ENCODE measurements at places on chromosomes 1 and 21.
A peak's percentile ranks its signal among the peaks of the same experiment; 100 is the strongest.

DNA sequence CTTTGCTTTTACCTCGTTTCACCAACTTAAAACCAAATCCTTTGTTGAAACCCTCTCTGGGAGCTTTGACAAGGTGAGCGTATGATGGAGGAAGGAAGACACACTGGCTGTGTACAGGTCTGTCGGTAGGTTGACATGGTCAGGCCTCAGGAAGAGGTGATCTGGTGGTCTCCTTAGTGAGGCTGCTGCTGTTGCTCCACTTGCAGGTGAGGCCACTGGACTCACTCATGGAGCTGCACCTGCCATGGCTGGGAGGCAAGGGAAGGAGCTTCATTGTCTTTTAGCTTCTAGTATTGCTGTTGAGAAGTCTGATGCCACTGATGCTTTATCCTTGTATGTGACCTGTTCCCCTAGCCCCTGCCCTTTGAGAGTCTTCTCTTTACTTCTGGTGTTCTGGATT, 35.7 kb downstream of the TENT5C start:
- DNase-seq: no peak

GRCh38 chr1:169698976-169699375, 12.4 kb downstream of the SELL start:
- no peak for DNase-seq

DNA sequence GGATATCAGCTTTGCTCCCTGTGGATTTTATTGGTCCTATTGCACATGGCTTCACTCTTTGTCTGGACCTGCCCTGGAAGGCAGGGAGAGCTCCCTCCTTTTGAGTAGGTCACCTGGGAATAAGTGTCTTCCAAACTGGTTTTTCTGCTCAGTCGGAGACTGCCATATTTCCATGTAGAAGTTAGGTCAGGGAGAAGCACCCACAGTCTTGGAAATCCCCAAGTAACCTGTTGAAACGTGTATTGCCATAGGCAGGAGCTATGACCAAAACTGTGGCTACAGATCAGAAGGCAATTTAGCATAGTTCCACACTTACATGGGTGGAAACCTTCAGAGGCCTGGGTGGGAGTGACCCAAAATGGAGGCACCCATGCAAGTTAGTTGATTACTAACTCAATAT, 3.5 kb upstream of the GNG12 start:
- DNase-seq: no peak

DNA sequence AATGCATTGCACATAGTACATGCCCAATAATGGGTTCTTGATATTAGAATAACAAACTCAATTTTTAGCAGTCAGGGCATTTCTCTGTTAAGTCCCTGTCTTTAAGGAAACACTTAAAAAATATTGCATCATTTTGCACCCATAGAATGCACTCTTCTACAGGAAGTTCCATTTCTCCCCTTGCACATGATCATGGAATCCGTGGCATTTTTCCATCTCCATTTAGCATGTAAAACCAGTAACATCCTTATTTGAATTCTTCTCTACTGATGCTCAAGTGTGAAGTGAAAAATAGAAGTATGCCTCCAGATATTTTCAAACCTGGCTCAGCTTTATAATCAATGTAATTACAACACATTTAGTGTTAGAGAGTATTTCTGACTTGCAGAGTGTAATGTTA, 192.8 kb downstream of the RWDD3 start:
- no peak for DNase-seq

DNA sequence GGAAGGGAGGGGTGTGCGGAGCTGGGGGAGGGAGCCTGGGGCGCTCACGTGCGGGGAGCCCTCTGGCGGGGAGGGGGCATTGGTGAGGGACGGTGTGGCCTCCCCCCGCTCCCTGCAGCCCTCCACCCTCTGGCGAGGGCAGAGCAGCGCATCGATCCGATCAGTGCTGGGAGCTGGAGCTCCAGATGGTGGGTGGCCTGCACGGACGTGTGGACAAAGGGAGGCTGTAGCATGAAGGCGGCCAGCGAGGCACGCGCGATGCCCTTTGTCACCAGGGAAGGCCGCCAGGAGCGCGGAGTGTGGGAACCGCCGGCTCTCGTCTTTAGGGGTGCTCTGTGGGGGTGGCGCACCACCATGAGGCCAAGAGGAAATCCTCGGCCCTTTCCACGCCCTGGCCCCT, 5.4 kb upstream of the HES5 start:
- DNase-seq: no peak

- no peak for DNase-seq
Observed at GRCh38 chr1:3275471-3276340, 178.8 kb upstream of the ARHGEF16 start.

GRCh38 chr1:239443361-239443760, 57.0 kb downstream of the CHRM3 start:
- no peak for DNase-seq

DNA sequence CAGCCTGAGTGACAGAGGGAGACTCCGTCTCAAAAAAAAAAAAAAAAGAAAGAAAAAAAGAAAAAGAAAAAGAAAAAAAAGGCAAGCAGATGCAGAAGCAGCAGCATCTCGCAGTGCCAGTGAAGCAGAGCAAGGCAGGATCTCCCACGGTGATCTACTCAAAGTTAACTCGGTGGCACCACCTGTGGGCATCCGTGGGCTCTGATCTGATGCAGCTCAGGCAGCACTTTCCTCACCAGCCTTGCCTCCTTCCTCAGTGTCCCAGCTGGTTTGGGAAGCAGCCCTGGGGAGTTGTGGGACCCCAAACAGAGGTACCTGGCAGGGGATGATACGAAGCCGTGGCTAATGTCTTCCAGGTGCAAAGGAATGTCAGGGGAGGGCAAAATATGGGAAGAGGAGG, 104.3 kb upstream of the KRTAP19-8 start:
- no peak for DNase-seq

DNA sequence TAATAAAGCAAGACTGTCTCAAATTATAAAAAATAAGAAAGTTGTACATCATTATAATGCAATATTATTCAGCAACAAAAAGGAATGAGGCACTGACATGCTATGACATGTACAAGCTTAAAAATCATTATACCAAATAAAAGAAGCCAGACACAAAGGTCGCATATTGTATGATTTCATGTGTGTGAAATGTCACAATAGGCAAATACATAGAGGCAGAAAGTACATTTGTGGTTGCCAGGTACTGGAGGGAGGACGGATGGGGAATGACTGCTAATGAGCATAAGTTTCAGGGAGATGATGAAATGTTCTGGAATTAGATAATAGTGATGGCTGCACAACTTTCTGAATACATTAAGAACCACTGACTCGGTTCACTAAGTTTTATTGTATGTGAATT, 73.6 kb upstream of the NBPF3 start:
- DNase-seq: no peak

GRCh38 chr1:212488436-212489283, 55.9 kb downstream of the NENF start:
- DNase-seq: no peak

GRCh38 chr1:188672153-188672552, 1805.5 kb downstream of the BRINP3 start:
- DNase-seq: no peak

- peak; percentile 39 for DNase-seq
Observed at GRCh38 chr1:172719694-172720138, 60.8 kb downstream of the FASLG start.

- DNase-seq: no peak
Observed at GRCh38 chr1:53618500-53619366, 120.2 kb downstream of the GLIS1 start.

DNA sequence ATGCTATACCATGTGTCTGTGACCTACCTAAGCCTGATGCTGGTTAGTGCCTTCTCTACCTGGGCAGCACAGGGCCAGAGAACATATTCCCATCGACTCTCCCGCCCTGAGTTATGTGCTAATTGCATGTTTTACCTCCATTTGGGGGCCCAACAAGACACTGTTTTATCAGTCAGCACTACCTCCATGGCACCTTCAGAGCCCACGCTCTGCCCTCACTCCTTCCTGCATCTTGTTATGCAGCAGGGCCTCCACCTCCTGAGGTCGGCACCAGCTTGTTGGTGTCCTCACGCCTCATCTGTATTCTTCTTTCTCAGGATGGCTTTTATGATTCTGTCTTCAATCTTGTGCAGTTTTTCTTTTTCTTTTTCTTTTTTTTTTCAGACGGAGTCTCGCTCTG, 11.9 kb downstream of the WNT9A start:
- no peak for DNase-seq

DNA sequence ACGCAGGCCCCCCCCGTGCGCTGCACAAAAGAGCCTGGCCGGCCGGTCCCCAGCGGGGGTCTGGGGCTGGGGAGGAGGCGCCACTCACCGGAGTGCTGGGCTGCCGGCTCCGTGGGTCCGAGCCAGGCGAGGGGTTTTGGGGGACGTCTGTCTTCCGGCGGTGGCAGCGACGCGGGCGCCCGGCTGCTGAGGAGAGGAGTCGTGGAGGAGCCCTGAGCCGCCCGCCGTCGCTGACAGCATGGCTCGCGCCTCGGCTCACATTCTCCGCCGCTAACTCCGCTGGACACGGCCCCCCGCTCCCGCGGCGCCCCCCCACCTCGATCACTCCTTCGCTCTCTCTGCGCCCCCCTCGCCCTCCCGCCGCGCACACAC, 649 bp downstream of the AHDC1 start:
- no peak for DNase-seq

DNA sequence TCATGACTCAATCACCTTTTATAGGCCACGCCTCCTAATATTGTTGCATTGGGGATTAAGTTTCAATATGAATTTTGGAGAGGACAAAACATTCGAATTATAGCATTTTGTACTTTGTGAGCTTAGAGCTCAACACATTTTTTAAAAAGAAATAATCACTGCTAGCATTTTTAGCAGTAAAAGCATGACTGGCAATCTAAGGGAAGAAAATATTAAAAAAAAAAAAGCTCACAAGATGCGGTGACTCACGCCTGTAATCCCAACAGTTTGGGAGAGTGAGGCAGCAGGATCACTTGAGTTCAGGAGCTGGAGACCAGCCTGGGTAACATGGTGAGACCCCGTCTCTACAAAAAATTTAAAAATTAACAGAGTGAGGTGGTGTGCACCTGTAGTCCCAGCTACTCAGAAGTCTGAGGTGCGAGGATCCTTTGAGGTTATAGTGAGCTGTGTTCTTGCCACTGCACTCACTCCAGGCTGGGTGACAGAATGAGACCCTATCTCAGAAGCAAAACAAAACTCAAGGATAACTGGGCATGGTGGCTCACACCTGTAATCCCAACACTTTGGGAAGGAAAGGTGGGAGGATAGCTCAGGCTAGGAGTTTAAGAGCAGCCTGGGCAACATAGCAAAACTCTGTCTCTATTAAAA, 28.8 kb upstream of the DIPK1A start:
- no peak for DNase-seq

GRCh38 chr1:244325056-244325758, 126.5 kb downstream of the ADSS2 start:
- no peak for DNase-seq

DNA sequence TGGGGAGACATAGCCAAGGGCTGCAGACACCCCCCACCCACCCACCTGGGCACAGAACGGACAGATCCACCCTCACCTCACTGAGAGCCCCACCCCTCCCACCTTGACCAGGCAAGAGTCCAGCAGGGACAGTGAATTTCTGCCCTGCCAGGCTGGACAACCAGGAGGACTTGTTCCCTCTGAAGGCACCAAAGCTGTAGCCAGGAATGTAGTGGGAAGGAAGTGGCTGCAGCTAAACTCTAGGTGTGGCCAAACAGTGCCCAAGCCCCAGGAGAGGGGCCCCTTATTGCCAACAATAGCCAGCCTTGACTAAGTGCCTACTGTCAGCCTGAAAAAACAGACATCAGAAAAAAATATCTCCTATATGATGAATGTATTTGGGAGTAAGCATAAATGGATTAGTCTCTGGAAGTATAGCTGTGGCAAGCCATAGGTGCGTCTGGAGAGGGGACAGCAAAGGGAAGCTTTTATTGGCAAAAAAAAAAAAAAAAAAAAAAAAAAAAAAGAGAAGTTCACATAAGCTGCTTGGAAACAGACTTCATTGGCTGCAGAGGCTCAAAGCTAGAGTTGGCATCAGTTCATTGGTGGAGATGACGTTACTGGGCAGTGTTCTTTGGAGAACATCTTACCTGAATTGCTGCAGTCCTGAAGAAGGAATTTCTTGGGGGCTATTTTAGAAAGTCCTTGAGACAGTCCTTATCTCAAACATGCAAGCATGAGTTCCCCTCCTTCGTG, 64.1 kb upstream of the TMEM51 start:
- DNase-seq: no peak

DNA sequence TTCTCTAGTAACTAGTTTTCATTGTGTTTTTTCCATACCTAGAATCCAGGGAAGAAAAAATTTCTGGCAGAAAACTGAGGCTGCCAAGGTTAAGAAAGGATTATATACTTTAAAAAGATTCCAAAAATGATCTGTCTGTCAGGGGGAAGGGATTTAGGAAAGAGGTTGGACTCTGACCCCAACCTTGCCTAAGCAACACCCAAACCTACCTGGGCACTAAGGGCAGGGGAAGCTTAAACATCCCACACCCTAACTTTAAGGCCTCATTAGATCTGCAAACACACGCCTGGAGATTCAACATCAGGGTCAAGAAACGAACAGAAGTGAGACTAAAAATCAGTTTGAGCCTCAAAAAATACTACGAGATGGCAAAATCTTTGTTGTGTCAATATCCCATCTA, 19.4 kb downstream of the KDM5B start:
- no peak for DNase-seq

DNA sequence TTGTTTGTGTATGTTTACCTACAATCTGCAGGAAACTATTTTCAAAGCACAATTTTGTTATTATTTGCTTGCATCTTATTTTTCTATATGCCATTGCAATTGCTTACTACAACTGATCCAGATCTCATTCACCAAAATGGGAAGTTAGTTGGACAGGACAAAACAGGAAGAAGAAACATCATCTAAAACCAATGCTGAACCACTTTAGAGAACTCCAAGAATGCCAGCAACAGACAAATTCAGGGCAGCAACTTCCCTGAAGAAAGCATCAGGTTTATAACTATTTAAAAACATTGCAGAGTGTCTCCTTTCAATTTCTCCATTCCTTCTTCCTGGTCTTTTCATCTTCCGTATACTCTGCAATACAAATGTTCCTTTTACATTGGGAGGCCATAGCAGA, 82.4 kb upstream of the SMYD2 start:
- no peak for DNase-seq

DNA sequence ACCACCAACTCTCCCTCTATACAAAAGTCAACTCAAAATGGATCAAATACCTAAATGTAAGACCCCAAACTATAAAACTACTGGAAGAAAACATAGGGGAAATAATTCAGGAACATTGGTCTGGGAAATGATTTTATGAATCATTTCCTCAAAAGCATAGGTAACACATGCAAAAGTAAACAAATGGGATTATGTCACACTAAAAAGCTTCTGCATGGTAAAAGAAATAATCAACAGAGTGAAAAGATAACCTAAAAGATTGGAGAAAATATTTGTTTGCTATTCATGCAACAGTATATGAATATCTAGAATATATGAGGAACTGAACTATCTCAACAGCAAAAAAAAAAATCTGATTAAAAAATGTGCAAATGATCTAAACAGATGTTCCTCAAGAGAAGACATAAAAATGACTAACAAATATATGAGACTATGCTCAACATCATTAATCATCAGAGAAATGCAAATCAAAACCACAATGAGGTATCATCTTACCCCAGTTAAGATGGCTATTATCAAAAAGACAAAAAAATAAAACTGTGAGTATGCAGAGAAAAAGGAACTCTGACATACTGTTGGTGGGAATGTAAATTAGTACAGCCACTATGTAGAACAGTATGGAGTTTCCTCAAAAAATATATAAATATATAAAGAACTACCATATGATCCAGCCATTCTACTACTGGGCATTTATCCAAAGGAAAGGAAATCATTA, 47.8 kb downstream of the VCAM1 start:
- DNase-seq: no peak

GRCh38 chr1:162560303-162561036, 1.1 kb upstream of the UAP1 start:
- DNase-seq: no peak

Data from SW 1271 (cell line).